ENCODE measurements at places on chromosomes 3 and 15.

DNA sequence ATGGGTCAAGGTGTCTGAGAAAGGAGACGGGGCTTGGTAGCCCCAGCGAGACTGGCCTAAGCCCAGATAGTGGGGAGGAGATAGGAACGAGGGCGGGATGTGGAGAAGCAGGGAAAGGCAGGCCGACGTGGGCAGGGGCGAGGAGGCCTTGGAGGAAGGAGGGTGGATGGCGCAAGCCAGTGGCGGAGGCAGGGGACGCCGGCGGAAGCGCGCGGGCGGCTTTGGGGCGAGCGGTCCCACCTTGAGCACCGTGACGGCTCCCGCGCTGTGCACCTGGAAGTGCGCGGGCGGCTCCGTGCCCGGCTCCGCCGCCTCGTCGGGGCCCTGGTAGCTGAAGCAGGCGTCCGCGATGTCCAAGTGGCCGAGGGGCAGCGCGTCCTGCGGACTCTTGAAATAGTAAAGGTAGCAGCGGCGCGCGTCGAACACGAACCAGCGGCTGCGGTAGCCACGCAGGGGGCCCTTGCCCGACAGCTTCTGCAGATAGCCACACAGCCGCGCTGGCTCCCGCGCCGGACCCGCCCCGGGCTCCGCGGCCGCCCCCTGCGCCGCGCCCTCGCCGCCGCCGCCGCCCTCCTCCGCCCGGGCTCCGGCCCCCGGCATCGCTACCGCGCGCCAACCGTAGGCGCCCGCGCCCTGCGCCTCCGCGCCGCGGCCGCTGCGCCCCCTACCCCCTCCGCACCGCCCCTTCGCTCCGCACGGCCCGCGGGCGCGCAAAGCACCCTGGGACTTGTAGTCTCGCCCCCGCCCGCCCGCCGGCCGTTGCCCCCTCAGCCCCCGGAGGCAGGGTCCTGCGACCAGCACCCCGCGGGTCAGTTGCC lies at the start of gene TBC1D2B:
Gene TBC1D2B, minus strand, starts transcription at position 659 of the 818 bp plus-strand sequence. Its CDS starts 59 bp downstream, at position 600.
- DNase-seq: peak; percentile 67

DNA sequence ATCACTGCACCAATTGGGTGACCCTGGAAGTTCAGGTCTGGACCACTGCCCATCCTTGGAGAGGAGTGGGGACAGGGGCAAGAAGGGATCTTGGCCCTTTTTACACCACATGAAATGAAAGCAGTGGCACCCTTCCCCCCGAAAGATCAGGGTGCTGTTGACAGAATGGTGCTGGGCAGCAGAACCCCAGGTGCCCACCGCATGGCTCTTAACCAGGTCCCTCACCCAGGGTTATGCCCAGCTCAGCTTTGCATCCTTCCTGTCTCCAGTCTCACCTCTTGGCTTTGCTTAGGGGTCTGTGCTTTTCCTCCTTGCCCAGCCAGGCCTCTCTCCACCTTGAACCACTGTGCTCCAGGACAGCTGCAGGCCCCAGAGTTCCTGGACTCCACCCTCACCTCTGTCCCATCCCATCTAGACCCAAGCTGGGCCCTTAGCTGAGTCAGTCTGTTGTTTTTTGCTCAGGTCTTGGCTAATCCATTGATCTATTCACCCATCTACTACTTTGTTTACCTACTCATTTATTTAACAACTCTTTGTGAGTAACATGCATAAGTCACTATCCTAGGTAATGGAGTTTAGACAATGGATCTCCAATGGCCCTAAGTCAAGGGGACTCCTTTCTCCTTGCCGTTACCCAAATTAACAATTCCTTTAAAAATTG lies 77.1 kb upstream of the PRR23E start:
- no peak for DNase-seq

DNA sequence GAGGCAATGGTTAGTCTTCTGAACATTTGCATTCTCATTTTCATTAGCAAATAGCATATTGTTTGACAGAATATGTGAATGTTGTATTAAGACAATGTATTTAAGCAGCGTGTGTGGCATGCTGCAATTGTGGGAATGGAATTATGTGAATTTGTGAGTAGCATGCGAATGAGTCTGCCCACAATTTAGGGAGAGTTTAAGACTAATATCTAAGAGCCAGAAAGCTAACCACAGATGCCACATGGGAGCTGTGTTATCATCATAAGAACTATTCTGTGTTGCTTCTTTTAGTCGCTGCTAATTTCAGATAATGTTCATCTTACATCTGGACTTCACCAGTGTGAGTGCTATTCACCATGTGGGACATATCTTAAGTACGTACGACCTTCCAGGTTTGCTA lies 494.5 kb downstream of the RBMS3 start:
- DNase-seq: no peak

DNA sequence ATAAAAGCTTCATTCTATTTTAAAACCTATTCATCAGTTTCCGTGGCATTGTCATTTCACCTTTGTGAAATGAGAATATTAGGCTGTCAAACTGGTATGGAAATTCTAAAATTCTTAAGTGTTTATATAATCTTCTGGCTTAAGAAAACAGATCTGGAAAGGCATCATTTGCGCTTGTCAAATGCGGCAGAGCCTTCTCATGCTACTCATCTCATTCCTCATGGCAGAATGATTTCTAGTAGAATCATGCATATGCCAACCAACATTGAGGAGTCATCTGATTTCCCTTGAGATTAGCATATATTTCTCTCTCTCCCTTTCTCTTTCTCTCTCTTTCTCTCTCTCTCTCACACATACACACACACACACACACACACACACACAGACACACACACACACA lies 48.8 kb downstream of the STRIT1 start:
- no peak for DNase-seq

DNA sequence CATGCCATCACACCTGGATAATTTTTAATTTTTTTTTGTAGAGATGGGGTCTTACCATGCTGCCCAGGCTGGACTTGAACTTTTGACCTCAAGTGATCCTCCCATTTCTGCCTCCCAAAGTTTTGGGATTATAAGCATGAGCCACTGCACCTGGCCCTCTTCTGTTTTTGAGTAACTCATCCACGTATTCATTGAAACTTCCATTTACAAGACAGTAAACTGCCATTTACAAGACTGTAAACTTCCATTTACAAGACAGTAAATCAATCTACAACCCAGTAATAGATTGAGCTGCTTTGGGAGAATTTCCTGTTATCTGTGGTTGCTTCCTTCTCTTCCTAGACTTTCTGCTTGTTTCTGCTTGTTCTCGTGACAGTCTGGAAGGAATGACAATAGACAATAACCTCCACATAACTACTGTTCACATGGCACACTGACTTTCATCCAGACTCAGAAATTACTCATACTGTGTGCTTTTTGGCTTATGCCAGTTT lies 114.7 kb upstream of the CCNL1 start:
- DNase-seq: no peak

- no peak for DNase-seq
Observed at GRCh38 chr15:24857763-24858162, 97.0 kb upstream of the SNRPN start.

DNA sequence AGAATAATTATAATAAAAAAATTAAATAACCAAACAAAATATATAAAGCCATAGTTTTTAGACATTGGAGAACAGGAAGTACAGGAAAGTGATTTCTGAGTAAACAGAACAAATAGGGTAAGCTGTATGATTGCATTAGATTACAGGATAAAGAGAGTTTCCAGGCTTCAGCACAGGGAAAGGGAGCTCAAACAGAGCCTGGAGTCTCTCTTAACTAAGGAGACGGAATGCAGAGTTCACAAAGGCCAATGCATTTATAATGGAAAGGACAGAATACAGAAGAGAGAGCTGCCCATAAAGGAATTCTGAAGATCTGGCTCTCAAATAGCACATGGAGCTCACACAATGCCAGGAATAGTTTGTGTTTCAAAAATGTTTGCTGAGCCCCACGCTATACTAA lies 42.0 kb upstream of the OTOL1 start:
- no peak for DNase-seq

DNA sequence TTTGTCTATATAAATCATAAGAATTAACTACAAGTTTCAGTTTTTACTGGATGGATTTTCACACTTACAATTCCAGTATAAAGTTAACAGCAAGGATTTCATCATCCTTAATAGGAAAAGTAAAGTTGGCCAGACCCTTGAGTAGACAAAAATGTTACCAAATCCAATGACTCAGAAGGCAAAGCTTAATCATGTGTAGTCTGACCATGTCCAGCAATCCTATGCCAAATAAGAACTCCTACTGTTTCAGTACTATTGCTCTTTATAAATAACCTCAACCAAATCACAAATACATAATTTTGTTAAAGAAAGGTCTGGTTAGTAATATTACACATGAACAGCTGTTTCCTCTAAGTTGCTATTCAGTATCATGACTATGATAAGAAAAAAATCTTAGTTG lies 35.0 kb downstream of the PLOD2 start:
- no peak for DNase-seq

- DNase-seq: no peak
Observed at GRCh38 chr3:100053951-100054620, 60.2 kb downstream of the FILIP1L start.

- no peak for DNase-seq
Observed at GRCh38 chr3:105629718-105630117, 239.1 kb downstream of the CBLB start.

- no peak for DNase-seq
Observed at GRCh38 chr15:75468913-75469598, 17.6 kb upstream of the SIN3A start.

GRCh38 chr3:88131695-88132094 lies 18.1 kb upstream of the C3orf38 start:
- DNase-seq: no peak

DNA sequence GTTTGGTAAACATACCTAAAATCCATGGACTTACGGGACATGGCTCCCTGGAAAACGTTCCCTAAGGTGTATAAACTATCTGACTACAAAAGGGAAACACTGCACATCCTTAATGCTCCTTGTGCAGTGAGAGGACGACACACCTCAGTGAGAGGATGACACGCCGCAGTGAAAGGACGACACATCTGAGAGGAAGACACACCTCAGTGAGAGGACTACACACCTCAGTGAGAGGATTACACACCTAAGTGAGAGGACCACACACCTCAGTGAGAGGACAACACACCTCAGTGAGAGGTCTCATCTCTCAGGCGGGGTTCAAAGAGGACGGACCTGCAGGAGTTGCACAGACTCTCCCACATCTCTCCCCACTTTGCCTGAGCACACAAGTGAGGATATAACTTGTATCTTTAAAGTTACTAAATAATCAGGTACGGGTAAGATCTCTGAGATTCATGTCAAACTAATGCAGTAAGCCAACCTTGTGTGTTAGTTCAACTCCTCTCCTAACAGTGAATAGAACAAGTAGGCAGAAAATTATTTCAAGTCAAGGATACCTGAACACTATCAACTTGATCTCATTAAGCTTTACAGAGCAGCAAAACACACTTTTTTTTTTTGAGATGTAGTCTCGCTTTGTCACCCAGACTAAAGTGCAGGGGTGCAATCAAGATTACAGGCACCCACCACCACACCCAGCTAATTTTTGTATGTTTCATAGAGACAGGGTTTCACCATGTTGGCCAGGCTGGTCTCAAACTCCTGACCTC lies 32.1 kb downstream of the HERC2 start:
- no peak for DNase-seq

DNA sequence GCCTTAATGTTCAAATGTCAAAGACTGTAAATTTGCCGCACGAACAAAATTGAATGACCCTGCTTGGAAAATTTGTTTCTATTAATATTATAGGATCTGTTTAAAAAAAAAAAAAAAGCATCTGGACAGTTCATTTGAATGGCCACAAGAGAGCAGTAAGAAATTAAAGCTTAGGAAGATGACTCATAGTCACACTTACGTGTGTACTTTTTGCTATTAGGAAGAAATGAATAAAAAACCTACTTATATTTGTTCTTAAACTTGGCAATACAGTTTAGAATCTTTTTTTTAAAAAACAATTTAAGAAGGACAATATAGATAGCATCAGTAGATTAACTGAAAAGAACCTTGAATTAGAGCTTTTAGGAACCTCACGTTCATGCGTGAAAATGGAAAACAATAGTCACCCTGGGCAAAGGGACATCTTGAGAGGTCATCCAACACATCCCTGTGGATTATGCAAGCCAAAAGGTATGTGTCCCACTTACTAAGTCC lies 621.8 kb downstream of the MECOM start:
- no peak for DNase-seq

DNA sequence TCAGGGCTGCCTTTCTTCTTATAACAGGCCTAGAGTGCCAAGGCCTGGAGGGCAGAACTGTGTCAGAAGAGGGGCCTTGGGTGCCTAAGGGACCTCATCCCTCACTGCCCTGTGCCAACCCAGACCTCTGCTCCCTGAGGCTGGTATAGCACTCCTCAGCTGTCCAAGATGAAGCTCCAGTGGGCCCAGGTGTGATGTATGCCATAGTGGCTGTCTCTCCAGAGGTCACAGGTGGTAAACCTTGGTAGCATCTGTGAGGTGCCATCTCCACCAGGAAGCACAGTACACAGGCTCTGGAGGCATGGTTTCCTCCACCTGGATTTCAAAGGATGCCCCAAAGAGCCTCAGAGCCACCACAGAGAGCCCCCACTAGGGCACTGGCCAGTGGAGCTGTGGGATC lies 12.3 kb upstream of the KLHL40 start:
- DNase-seq: no peak

GRCh38 chr15:64013179-64014062 lies 32.9 kb downstream of the DAPK2 start:
- DNase-seq: peak; percentile 7

GRCh38 chr3:56857178-56857577 lies 55.4 kb upstream of the ARHGEF3 start:
- DNase-seq: no peak

DNA sequence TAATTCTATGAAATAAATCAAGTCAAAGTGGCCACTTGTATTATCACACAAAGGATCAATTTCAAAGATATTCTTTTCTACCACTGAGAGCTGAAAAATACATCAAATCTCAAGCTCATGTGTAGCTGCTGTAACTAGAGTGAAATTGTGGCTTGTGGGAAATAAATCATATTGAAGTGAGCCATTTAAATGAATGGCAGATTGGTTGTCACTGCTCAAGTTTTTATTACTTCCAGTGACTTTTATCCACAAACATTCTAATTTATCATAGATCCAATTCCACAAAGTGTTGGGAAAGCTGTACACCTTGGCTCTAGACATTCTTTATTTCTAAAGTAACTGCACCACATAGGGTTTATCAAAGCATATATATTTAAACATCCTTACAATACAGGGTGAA lies 285.4 kb downstream of the CNTN3 start:
- no peak for DNase-seq

- DNase-seq: no peak
Observed at GRCh38 chr3:67386451-67386850, 268.0 kb downstream of the SUCLG2 start.

DNA sequence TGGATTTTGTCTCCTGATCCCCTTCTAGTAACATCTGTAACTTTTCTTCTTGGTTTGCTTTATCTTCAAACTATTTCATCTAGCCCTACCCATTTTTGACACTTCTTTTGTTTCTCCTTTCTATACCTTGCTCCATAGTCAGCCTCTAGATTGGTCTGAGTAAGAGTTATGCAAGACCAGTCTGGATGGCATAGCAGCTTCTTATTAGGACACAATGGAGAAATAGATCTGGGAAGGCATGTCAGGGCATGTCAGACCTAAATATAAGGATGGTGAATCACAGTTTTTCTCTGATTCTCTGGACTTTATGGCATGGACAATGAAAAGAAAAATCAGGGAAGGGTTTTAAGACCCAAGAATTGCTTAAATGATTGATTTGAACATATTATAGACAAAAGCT lies 452.5 kb downstream of the RAP2B start:
- no peak for DNase-seq

- DNase-seq: no peak
Observed at GRCh38 chr3:153495422-153495821, 333.4 kb downstream of the RAP2B start.
